HT-29 (cell line): ENCODE measurements at places on chromosomes 5 and 9.

- no peak for DNase-seq
Observed at GRCh38 chr9:3857673-3858072, 331.9 kb upstream of the RFX3 start.

- peak; percentile 30 for DNase-seq
Observed at GRCh38 chr5:74762599-74762998, 4.3 kb downstream of the GFM2 start.

- no peak for DNase-seq
Observed at GRCh38 chr5:148788636-148789035, 37.8 kb upstream of the ADRB2 start.

- DNase-seq = no peak
Observed at GRCh38 chr5:61479850-61480614, 148.0 kb downstream of the ZSWIM6 start.

DNA sequence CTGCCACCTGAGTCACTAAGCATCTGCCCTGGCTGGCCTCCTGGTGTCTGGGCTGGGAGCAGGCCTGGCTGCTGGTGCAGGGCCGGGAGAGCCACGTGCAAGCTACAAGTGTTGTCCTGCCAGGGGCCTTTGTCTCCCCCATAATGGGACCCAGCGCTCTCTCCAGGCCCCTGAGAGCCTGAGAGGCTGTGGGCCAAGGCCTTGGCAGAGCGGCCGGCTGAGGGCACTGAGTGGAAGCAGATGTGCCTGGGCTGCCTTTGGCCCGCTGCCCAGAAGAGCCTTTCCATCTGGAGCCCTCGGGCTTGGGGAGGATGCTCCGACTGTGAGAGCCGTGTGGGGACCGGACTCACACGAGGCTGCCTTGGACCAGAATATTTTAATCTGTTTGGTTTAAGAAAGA is 185.5 kb downstream of the RGS3 start:
- DNase-seq = no peak

DNA sequence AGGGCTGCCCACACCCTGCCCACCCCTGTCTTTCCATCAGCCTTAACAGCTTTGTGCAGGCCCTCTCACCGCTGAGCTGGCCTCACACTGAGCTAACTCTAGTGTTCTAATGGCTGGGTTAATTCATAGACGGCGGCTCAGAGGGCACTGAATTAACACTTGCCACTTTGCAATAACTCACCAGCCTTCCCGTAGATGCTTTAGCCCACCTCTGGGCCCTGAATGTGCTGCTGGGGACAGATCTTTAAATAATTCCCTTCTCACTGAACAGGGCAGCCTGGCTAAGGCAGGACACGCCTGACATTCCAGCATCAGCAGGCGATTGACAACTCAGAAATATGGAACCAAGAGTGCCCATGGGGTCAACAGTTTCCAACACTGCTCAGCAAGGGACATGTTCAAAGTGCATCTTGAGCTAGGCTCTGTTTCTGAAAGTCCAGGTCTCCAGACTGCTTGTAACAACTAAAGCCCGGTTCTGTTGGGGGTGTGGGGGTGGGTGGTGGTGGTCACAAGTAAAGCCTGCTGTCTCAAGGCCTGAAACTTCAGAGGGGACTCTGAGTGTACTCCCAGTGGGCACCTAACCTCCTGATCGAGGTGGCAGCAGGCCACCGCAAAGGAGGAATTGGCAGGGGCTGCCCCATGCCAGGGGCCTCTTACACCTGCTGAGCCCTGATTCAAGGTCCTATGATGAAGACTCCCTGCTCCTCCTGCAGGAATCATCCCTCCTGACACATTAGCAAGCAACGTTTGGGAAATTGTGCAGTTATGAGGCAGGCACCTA is 248.3 kb downstream of the FSTL4 start:
- DNase-seq = no peak

- no peak for DNase-seq
Observed at GRCh38 chr5:171492781-171493180, 73.3 kb downstream of the FGF18 start.

DNA sequence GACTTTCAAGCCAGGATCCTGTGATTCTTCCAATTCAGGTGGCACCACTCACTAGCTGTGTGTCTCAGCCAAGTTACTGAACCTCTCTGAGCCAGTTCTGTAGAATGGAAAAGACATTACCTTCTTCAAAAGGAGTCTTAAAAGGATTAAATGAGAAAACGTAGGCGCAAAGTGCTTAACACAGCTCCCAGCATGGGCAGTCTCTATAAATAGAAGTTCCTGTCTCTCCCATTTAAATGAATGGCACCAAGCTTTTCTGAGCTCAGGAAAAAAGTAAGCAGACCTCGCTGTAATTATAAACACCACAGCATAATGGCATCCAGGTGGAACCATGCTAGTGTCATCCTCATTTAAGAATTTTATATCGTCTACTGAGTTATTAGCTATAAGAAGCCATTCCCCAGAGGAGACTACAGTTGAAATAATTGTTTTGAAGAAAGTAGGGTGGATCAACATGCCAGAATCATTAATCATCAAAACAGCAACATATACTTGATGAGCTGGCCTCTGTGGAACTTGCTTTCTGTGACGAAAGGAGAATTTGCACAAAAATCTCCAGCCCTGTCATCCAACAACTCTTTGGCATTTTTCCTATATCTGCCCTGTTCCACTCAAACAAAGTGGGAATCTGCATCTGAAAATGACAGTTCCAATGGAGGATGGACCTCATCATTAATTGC is 188.9 kb downstream of the SPOCK1 start:
- DNase-seq = peak; percentile 33

GRCh38 chr9:127347831-127348776 is 48.9 kb upstream of the SLC2A8 start:
- DNase-seq = peak; percentile 32

DNA sequence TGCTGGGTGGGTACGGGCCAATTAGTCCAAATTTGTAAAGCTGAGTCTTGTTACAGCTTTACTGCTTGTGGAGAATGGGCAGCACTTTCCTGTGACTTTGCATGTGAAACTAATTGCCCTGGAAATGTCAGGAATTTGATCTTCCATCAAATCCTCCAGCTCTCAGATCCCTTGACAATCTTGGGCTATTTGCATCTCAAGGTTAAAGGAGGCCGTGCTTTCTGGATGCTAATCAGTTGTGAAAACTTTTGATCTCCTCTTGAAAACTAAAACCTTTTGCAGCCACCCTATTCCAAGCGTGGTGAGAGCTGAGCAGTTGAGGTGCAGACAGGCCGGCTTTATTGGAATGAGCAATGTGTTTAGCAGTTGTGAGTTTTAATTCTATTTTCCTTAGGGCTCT is 68.0 kb upstream of the CLINT1 start:
- no peak for DNase-seq
